ENCODE measurements at places on chromosomes 5 and 9. TPM values are rescaled to one million over a fixed set of nuclear protein-coding genes. Genes with fewer than 3 reads are reported as not detected.

DNA sequence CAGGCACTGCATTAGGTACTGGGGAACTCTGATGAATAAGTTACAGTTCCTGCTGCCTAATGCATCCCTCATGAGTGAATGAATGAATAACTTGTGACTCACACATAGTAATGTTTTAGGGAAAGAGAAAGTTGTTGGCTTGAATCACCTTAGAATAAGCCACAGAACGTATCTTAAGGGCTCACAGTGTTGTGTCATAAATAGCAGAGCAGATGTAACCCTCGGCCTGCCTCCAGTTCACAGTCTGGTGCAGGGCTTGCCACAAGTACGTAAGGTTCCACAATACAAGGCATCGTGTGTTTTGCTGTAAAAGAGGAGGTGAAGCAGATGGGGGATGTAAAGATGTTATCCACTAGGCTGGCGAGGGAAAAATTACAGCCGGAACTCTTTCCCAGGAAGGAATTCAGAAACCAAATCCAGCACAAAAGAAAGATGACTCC, 218.7 kb downstream of the TRPM3 start:
- DNase-seq = peak; percentile 96

DNA sequence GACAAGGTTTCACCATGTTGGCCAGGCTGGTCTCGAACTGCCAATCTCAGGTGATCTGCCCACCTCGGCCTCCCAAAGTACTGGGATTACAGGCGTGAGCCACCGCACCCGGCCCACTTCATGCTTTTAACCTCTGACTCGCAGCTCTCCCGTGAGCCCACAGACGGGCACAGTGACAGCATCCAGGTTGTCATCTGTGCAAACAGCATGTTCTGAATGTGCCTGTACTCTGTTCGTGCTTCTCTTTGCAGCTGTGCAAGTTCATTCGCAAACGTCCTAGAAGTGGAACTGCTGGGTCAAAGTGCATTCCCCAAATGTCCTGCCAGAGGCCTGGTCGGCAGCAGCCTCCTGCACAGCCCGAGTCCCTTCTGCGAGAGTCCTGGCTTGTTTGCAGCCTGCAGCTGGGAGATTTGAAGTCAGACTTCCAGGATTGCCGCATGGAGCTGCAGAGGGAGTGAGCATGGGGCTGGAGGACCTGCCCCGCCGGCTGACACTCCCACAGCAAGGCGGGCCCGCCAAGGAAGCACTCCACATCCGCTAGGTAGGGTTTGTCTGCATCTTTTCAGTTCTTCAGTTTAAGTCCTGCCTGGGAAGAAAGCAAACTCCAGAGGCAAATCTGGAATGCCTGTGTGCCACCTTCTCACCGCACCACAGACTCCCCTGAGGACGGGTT, 3.4 kb downstream of the BRD3OS start:
- no peak for DNase-seq

- peak; percentile 66 for DNase-seq
These were observed 27.3 kb downstream of the SLC31A2 start for GRCh38 chr9:113178087-113178486.

GRCh38 chr5:131068076-131068475, 97.0 kb downstream of the HINT1 start:
- DNase-seq = no peak

DNA sequence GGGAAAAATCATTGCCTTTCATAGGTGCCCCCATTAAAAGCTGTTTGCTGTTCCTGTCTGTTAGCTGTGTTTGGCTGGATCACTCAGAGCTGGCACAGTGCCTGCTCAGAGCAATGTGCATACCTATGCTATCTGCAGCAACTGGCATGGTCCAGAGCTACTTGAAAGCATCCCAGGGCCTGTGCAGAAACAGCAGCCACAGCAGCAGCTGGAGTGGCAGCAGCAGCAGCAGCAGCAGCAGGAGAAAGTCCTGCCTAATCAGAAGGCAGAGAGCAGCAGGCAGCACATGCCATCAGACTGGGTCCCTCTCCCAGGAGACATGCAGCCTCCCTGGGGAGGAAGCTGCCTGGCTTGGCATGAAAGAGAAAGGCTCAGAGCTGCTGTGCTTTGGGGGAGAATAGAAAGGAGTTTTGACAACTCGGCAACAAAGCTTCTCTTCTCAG, 243.8 kb upstream of the WWC1 start:
- DNase-seq = no peak

DNA sequence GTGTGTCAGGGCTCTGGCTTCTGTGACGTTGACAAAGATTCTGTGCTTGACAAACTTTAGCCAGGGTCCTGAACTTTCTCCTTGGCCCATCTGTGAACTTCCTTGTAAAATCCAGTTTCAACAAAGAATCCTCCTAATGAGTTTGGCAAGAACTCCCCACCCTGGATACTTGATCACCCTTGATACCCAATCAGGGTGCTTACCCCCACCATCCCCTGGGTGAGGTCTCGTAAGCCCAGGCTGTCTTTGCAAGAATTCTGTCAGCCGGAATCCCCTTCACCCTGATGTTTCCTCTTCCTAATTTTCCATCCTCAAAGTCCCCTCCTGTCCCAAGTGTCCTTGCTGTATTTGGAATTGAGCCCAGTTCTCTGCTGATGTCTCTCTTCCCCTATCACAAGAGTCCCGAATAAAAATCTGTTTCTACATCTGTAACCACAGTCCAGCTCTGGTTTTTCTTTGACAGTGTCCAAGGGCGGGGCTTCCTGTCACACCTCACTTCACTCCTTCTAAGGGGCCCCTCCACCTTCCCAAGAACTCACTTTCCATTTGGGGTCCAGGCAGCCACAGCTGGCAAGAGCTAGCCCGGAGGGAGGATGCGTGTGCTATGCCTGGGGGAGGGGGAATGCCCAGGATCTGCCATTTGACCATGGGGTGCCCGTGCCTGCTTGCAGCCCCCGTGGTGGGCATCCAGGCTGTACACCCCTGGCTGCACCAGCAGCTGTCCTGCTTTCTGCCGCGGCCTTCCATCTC, 2.7 kb upstream of the CARD19 start:
- no peak for DNase-seq

DNA sequence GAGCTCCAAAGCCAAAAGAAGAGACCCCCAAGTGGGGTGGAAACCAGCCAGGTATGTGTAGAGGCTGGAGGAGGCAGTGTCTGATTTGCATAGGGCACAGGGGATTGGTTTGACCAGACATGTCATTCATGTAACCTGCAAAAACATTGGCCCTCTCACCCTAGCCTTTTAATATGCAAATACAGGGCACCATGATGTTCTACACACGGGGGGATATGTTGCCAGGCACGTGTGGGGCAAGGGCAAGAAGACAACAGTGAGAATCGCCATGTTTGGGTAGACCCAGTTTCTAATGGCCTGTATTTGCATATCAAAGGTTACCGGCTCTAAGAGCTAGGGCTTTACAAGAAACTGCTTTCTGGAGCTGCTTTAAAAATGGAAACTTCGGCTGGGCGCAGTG, 208.9 kb downstream of the GOLPH3 start:
- no peak for DNase-seq

GRCh38 chr5:96714951-96715451, 52.8 kb downstream of the CAST start:
- peak; percentile 91 for DNase-seq

DNA sequence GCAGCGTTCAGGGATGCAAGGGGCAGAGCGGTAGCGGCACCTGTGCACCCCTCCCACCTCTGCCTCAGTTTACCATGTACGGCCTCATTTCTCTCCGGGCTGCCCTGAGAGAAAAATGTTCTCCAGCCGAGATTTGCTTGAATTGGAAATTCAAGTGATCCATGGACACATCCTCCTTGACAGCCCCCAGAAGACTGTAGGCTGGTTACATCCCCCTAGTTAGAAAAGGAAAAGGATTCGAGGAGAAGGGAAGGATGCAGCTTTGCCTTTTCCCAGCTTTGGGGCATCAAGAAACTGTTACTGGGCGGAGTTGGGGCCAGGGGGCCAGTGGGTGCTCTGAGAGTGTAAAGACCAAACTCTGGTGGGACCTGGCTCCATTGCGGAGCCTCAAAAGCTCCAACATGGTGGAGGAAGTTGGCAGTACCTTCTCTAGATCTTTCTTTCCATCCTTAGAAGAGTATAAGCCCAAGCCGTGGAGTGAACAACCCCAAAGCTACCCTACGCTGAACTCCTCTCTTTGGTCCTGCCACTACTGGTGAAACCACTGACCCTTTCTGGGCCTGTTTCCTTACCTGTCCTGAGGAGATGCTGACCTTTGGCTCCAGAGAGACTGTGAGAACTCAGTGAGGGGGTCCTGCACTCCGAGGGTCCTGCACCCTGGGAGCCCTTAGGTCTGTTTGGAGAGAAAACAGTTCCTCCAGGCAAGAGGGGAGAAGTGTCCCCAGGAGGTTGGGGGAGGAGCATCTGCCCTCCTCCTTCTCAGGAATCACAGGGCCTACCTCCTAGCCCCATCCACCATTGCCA, 1.0 kb upstream of the BARX1 start:
- no peak for DNase-seq

DNA sequence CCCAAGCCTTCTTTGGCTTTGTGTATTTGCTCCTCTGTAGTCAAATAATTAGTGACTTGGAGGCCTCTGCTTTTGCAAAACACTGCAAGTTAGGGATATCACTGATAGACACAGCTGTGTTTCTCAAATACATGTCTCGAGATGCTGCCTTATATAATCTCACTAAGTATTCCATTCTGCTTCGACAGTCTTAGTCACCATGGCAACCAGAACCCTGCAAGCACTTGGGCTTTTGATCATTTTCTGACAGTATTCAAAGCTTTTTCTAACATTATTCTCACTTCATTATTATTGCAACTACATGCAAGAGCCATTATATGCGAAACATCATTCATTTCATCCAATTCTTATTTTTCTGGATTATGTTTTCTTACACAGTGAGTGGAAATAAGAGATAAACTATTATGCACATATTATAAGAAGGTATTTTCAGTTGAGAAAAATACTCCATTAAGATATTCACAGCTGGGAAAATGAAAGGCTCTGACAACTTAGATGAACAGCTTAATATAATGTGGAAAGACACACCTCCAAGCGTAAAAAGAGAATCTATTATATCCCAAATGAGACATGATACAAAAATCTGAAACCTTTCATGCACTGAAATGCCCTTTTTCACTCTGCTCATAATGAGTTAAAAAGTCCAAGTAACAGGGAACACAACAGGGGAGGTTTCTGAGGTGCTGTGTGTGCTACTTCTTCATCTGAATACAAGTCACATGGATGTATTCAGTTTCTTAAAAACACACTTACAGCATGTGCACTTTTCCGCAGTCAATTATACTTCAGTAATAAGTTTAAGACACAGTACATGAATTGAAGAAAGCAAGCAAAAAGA, 93.9 kb downstream of the SCAI start:
- peak; percentile 15 for DNase-seq

- no peak for DNase-seq
These were observed 36.8 kb upstream of the TJP2 start for GRCh38 chr9:69137311-69137710.

- DNase-seq = no peak
These were observed 106.3 kb downstream of the SLC1A3 start for GRCh38 chr5:36712706-36713105.

GRCh38 chr5:131706281-131706680, 71.3 kb upstream of the RAPGEF6 start:
- no peak for DNase-seq

DNA sequence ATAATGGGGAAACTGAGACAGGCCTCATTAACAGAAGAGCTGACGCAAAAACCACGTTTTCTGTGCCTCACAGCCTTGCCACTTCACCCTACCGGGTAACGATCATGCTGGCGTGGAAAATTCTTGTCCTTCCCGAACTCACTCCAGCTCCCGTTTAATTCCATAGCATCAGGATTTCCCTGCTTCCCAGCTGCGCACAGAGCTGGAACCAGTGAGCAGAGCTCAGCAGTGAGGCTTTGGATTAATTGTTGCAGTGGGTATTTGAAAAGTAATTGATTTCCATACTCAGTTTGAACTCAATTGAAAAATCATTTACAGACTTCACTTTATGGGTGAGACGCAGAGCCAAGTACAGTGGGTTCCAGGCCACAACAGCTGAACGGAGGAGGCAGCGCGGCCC, 199.0 kb upstream of the ADAMTS16 start:
- no peak for DNase-seq

GRCh38 chr5:154300207-154300883, 109.8 kb downstream of the GALNT10 start:
- DNase-seq = no peak

GRCh38 chr9:113564498-113565237, 101.1 kb downstream of the RGS3 start:
- peak; percentile 61 for DNase-seq

- no peak for DNase-seq
These were observed 24.2 kb downstream of the RXRA start for GRCh38 chr9:134350416-134350994.

GRCh38 chr5:173800340-173800739, 87.8 kb upstream of the CPEB4 start:
- no peak for DNase-seq

DNA sequence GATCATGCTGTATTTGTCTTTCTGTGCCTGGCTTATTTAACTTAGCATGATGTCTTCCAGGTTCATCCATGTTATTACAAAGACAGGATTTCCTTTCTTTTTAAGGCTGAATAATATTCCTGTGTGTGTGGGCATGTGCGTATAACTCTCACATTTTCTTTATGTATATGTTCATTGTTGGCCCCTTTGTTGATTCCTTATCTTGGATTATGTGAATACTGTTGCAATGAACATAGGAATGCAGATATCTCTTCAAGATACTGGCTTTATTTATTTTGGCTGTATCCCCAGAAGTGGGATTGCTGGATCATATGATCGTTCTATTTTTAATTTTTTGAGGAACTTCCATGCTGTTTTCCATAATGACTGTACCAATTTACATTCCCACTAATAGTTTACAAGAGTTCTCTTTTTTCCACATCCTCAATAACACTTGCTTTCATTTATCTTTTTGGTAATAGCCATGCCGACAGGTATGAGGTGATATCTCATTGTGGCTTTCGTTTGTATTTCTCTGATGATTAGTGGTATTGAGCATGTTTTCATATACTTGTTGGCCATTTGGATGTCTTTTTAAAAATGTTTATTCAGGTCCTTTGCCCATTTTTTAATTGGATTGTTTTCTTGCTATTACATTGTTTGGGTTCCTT, 38.0 kb downstream of the CREBRF start:
- DNase-seq = peak; percentile 94

GRCh38 chr9:136902259-136902821, 16.0 kb downstream of the TRAF2 start:
- DNase-seq = peak; percentile 86

GRCh38 chr5:38722918-38723317, 122.9 kb upstream of the OSMR start:
- no peak for DNase-seq

- DNase-seq = no peak
These were observed 103.4 kb downstream of the OTULIN start for GRCh38 chr5:14767735-14768507.

The RAB3C gene
- not detected for total RNA-seq

The C9orf153 gene
- not detected for total RNA-seq

The TLX3 gene
- not detected for total RNA-seq

The IL4 gene
- total RNA-seq = not detected

The TAF1L gene
- not detected for total RNA-seq

The DNAI1 gene
- total RNA-seq = not detected

The PCDHGB5 gene
- 17.5 TPM for total RNA-seq

The LHX3 gene
- total RNA-seq = not detected

The TMC1 gene
- total RNA-seq = not detected

The SLC36A3 gene
- not detected for total RNA-seq

The TPPP gene
- total RNA-seq = under 0.01 TPM

The HSPB3 gene
- 0.54 TPM for total RNA-seq

The TMEM8B gene
- total RNA-seq = 0.56 TPM

Measured in IMR-90 (cell line).